ENCODE measurements at places on chromosomes 11 and 22. TPM values are rescaled to one million over a fixed set of nuclear protein-coding genes. Genes with fewer than 3 reads are reported as not detected.

The RDX gene
- 38.5 TPM for total RNA-seq

The OR5M11 gene
- not detected for total RNA-seq

The IRF7 gene
- 33.6 TPM for total RNA-seq

The TRIM51 gene
- not detected for total RNA-seq

The NAALAD2 gene
- total RNA-seq: 16.8 TPM
